ENCODE measurements at places on chromosomes 3 and 15.

- DNase-seq = no peak
Observed at GRCh38 chr3:3927965-3928364, 128.7 kb downstream of the LRRN1 start.

GRCh38 chr3:72190050-72190449, 405.1 kb upstream of the PROK2 start:
- no peak for DNase-seq

DNA sequence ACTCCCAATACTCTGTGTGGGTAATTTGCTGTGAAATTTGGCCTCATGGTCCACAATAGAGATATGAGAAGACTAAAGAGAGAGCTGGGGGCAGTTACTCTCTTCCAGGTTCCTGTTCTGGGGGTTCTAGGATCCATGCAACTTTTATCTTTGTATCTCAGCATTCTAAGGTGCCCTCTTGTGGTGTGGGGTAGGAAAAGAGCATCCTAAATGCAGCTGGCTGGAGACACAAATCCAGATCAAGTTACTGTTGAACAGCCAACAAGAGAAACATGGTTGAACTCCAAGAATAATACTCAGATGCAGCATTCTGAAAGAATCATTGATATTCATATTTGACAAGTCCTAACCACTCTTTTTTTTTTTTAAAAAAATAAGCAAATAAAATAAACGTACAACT, 238.2 kb downstream of the GREM1 start:
- no peak for DNase-seq

GRCh38 chr15:27757052-27757451, 342.1 kb downstream of the OCA2 start:
- DNase-seq = no peak

- DNase-seq = no peak
Observed at GRCh38 chr3:126181398-126181725, 976 bp upstream of the ALDH1L1 start.

DNA sequence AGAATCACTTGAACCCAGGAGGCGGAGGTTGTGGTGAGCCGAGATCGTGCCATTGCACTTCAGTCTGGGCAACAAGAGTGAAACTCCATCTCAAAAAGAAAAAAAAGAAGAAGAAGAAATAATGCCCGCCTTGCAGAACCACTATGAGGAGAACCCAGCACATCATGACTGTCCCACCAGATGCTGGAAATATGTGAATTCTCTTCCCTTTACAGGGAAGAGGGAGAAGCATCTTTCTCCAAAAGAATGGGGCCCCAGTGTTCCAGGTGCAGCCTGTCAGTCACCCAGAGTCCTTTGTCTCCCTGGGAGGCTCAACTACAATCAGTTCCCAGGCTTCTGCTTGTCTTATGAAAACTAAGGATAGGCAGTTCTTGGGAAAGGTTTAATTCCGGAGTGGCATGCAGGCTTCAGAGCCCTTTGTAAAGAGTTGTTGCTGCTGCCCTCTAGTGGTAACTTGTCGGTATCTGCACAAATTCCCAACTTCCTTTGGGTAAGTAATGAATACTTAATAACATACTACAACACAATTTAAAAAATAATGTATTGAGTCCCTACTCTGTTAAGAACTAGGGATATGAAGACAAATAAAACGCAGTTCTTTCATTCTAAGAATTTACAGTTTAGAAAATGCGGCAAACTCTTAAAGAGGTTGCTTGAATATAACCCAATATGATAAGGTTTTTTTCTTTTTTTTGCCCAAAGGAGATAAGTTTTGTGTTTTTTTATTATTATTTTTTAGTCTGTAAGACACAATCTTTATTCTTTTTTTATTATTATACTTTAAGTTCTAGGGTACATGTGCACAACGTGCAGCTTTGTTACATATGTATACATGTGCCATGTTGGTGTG, 18.6 kb upstream of the TICRR start:
- peak; percentile 20 for DNase-seq

DNA sequence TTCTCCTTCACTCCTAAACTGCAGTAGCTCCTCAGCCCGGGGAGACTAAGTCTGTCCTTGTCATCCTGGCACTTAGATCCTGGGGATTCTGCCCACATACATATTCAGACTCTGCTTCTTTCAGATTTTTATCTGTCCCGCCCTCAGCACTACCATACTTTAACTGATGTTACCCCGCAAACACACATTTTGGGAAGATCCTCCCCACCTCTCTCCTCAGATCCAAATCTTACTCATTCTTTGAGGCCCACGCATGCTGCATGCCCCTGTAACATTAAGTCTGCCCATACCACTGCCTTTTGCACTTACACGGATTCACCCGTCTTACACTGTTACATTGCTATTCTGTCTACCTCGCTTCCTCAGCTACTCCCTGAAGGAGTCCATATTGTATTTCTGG, 36.1 kb downstream of the SENP8 start:
- no peak for DNase-seq

- no peak for DNase-seq
Observed at GRCh38 chr3:140467796-140468315, 210.0 kb upstream of the TRIM42 start.

DNA sequence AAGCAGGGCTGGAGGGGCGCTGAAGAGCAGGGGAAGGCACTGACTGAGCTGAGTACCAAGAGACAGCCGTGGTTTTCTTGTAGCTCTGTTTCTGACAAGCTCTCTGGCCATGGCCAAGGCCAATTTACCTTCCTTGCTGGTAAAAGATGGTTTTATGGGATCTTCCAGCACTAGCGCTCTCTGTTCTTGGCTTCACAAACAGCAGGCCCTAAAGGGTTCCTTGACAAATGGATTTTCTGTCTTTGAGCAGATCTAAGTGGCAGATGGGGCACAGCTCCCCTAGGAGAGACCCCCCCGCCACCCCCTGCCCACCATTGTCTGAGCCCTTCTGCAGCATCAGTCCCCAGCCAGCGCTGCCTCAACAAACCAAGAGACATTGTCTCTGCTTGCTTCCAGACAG, 66.6 kb downstream of the GAP43 start:
- DNase-seq = no peak
